ENCODE measurements at places on chromosomes 13 and 19.
A peak's percentile ranks its signal among the peaks of the same experiment; 100 is the strongest.

- no peak for DNase-seq
Measured at GRCh38 chr13:67227131-67227983, 2.8 kb downstream of the PCDH9 start.

GRCh38 chr13:32448972-32449371 lies 21.0 kb upstream of the N4BP2L1 start:
- no peak for DNase-seq

- no peak for DNase-seq
Measured at GRCh38 chr19:33622809-33623511, 1.2 kb downstream of the CHST8 start.

DNA sequence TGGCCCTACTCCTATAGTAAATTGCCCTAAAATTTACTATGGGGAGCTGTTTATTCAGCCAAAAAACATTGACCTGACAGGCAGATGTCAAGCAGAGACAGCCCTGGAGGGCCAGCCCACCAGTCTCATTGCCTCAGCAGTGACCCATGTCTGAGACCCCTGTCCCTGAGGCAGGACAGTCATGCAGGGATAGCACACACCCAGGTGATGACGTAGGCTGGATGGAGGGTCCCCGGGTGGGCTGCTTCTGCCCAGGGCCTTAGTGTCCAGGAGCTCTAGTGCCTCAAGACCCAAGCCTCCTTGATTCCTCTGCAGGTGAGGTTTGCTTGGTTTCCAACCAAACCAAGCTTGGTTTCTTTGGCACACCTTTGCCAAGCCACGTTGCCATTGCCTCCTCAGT lies 72.1 kb downstream of the HSPH1 start:
- no peak for DNase-seq

GRCh38 chr13:29681864-29682263 lies 86.4 kb upstream of the SLC7A1 start:
- no peak for DNase-seq

DNA sequence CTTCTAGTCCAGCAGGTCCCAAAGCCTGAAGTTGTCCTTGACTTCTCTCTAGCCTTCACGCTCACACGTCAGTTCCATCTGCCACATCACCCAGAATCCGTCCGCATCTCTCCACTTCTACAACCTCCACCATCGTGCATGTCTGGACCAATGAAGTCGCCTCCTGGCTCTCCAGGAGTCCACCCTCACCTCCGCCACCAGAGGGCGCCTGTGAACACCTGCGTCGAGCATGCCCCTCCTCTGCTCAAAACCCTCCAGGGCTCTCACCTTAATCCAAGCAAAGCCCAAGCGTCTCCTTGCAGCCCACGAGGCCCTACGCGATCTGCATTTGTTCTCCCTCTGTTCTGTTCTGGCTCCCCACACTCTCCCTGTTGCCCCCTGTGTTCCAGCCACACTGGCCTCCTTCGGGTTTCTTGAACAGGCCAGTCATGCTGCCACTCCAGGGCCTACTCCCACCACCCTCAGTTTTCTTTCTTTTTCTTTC lies 3.7 kb downstream of the USHBP1 start:
- DNase-seq, result peak; percentile 84

GRCh38 chr13:23923031-23923430 lies 25.7 kb upstream of the C1QTNF9B start:
- no peak for DNase-seq

DNA sequence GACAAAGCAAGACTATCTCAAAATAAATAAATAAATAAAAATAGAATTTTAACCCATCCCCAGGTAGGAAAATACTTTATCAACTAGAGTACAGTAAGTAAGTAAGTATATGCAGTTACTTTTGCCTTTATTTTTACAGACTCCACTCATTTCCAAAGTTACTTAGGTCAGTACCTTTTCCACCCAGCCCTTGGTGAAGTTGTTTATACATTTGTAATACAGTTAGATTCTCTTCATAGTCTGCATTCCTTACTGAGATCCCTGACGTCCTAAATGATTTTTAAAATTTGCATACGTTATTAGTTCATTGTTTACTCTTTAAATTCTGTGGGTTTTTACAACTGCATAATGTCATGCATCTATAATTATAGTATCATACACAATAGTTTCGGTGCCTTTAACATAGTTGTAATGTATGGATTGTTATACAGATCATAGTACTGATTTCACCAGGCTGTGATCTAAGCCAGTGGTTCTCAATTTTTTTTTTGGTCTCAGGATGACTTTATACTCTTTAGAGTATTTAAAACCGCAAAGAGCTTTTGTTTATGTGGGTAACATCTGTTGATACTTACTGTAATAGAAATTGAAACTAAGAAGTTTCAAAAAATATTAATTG lies 10.4 kb downstream of the SETDB2 start:
- peak; percentile 34 for DNase-seq

GRCh38 chr13:45196622-45197021 lies 4.2 kb downstream of the KCTD4 start:
- DNase-seq, result no peak

DNA sequence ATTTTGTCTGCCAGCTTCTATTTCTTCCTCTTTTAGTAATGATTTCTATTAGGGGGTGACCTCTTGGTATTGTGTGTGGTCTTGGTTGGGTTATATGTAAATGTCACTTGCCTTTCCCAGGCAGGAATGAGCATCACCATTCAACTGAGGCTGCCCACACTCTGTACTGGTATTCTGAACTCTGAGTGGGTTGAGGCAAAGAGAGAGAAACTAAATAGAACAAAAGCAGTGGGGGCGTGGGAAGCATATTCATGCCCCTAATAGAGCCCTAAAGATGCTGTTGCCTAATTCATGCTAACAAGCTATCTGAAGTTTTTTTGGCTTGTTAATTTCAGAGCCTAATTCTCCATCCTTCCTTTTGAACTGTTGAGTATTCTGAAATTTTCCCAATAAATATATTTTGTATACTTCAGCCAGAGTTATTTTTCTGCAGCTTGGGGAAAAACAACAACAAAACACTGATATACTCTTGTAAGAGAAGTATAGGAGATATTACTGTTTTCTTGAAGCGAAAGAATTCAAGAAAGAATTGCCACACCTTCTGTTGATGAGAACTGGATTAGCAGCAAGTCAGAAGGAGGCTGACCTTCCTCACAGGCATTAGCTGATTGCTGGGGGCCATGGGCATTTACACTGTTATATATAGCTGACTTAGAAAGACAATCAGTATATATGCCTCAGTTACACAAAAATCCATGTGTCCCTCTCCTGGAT lies 315.8 kb upstream of the KLF12 start:
- no peak for DNase-seq

- DNase-seq, result no peak
Measured at GRCh38 chr13:113798200-113798811, 39.3 kb downstream of the TMEM255B start.

GRCh38 chr13:95505986-95506385 lies 46.5 kb upstream of the CLDN10 start:
- DNase-seq, result no peak

GRCh38 chr13:19960653-19960976 lies 2.1 kb downstream of the ZMYM2 start:
- no peak for DNase-seq

DNA sequence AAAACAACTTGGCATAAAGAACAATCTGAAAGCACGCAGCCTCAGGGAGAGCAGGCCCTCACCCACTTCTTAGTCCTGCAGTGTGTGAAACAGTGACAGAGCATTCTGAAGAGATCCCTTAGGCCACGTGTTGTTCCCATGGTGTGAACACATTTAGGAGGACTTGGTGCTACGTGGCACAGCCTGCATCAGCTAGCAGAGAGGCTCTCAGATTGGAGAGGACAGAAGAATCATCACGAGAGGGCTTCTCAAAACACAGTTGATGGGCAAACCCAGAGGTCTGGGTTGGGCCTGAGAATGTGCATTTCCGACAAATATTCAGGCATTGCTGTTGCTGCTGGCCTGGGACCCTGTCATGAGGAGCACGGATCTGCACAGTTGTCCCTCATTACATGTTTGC lies 26.1 kb upstream of the TFDP1 start:
- DNase-seq, result no peak

DNA sequence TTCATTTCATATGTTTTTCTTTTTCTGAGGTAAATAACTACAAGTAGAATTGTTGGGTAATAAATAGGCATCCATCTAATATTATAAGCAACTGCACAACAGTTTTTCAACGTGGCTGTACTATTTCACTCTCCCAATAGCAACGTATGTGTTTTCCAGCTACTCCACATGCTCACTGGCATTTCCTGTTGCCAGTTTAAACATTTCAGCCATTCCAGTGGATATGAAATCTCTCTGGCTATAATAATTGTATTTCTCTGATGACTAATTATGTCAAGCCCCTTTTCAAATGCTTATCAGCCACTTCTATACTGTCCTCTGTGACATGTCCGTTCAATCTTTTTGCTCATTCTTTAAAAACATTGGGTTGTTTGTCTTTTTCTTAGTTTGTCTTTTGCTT lies 26.8 kb upstream of the ALOX5AP start:
- DNase-seq, result no peak
